Kasumi-1 (cell line): ENCODE measurements at places on chromosomes 5 and 9.

- DNase-seq = no peak
Measured at GRCh38 chr9:116899337-116900006, 212.4 kb downstream of the TRIM32 start.

DNA sequence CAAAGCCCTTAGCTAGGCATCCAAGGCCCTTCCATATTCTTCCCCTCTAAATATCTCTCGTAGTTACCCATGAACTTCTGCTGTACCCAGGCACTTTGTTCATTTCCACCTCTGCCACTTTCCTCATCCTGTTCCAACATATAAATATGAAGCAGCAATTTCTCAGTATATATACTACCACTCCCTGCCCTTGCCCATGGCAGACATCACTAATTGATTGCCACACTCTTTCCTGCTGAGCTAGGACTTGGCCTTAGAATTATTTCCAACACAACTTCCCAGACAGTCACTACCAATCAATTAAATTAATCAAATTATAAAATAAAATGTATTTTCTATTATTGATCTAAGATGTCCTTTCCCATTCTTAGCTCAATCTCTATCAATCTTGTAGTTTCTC, 8.5 kb downstream of the INSYN2B start:
- DNase-seq = no peak

DNA sequence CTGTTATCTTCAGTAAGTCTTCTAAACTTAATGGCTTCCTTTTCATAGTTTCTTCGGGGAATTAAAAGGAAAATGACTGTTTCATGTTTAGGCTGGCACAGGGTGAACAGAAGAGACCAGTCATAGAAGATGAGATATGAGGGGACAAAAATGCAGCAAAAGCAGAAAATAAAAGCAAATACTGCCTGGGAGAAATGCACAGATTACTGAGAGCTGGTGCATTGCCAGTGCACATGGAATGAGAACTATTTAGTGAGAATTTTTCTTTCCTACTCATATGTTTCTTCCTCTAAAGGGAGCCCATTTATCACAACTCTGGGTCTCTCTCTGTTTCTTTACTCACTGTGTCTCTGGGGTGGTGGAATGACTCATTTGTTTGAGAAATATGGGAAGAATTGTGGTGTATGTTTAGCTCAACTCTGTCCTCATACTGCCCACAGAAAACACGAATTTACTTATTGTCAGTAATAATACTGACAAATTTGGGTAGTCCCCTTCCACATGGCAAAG, 25.9 kb upstream of the ANKRD55 start:
- DNase-seq = no peak

- no peak for DNase-seq
Measured at GRCh38 chr9:13027879-13028278, 251.6 kb downstream of the MPDZ start.

GRCh38 chr9:70988551-70988950, 132.9 kb downstream of the TRPM3 start:
- DNase-seq = no peak

GRCh38 chr9:2231829-2232228, 216.7 kb downstream of the SMARCA2 start:
- DNase-seq = no peak

DNA sequence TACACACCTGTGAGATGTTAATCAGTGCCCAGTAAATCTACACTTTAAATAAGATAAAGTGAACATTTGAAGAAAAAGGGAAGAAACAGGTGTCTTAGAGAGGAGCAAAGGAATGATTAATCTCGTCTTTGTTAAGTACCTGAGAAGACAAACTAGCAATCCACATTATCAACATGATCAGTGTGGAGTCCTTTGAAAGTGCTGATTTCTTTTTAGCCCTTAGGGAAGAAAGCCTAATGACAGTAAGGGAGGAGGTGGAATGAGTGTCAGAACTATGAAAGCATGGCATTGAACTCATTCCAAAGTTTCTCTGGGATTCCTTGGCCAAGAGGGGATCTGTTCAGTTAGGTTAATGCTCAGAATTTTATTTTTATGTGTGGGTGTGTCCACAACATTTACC, 1109.0 kb upstream of the ACO1 start:
- DNase-seq = no peak

GRCh38 chr5:6576861-6577501, 55.9 kb downstream of the NSUN2 start:
- peak; percentile 65 for DNase-seq

- DNase-seq = peak; percentile 1
Measured at GRCh38 chr9:86405926-86406325, 51.7 kb upstream of the TUT7 start.

- DNase-seq = no peak
Measured at GRCh38 chr9:107214915-107215314, 68.2 kb upstream of the RAD23B start.
